ENCODE measurements at places on chromosomes 7 and 10.

DNA sequence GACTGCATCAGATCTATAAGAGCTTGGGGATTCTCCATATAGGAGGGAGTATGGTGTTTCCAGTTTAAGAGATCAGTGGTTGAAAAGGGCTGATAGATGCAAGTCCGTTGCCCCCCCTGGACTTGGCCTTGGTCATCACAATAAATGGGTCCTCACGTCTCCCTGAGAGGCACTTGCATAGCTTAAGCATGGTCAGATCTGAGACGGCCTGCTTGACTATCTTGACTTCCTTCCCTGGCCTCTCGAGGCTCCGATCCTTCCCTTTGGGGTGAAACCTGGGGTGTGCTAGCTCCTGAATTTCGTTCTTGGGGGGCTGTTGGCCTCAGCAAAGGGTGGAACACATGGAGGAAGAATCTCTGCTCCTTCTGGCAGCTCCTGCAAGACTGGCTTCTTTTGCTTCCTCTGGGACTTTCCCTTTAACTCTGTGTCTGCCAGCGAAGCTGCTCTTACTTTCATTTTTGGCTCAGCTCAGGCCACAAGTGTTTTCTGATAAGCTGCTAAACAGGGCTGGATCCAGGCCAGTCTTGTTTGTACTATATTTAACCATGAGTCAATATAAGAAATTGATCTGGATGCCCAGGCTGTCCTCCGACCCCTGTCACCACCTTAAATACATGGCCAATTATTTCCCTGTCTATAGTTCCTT, 11.2 kb upstream of the ZNF485 start:
- DNase-seq, result no peak

- no peak for DNase-seq
Observed at GRCh38 chr10:21954690-21955089, 48.8 kb downstream of the DNAJC1 start.

DNA sequence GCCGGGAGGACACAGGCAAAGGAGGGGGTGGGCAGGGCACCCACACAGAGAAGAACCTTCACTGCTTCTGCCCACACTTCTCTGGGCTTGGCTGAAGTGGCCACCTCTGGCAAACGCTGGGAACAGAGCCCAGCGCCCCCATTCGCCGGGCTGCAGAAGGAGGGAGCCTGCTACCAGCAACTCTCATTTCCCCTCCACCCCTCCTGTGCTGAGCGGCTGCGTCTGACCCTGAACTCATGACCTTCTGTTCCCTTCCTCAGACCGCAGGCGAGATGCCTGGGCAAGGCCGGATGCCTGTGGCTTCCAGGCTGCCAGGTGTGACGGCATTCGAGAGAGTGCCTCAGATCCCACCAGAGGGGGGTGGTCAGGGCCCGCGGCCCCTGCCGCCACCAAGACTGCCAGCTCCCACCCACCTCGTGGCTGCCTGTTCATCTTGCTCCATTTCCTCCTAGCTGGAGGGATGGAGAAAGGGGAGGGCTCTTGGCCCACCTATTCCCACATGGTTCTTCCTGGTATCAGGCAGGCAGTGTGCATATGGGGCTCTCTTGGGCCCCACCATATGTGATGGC, 19.8 kb downstream of the DNAJB12 start:
- DNase-seq, result peak; percentile 81

- DNase-seq, result no peak
Observed at GRCh38 chr7:98998821-98999725, 120.7 kb downstream of the TRRAP start.

- DNase-seq, result no peak
Observed at GRCh38 chr7:90749262-90749661, 153.1 kb downstream of the CDK14 start.

DNA sequence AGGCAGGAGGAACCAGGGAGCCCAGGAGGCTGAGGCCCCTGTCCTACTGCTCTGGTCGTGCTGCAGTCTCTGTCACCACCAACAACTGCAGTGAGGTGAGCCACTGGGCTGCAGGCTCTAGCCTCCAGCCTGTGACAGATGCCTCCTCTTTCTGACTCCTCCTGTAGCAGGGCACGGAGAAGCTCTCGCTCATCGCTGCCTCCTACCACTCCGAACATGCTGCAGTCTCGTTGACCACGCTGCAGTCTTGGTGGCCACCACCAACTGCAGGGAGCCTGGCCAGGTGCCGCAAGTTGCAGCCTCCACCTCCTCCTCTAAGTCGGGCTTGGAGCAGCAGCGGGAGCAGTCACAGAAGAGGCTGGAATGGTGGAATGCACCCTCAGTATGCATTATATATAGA, 22.1 kb upstream of the VOPP1 start:
- DNase-seq, result no peak

- no peak for DNase-seq
Observed at GRCh38 chr7:20417675-20418382, 87.1 kb downstream of the ITGB8 start.

GRCh38 chr10:95284807-95285206, 6.0 kb downstream of the PDLIM1 start:
- DNase-seq, result no peak

- DNase-seq, result no peak
Observed at GRCh38 chr7:77318019-77318418, 98.1 kb downstream of the GSAP start.

GRCh38 chr7:154907651-154908620, 95.0 kb downstream of the PAXIP1 start:
- no peak for DNase-seq

DNA sequence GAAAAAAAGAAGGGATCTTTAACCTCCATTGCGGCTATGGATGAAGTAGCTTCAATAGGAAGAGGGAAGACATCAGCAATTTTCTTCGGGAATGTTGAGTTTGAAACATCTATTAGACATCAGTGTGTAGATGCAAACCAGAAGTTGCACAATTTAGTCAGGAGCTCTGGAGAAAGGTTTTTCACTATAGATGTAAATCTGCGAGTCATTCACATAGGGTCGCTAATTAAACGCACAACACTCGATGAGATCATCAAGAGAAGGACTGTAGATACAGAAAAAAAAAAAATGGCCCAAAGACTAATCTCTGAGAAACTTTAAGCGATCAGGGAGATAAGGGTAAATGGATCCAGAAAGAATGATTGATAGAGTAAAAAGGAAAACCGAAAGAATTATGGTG, 61.7 kb upstream of the TES start:
- no peak for DNase-seq

DNA sequence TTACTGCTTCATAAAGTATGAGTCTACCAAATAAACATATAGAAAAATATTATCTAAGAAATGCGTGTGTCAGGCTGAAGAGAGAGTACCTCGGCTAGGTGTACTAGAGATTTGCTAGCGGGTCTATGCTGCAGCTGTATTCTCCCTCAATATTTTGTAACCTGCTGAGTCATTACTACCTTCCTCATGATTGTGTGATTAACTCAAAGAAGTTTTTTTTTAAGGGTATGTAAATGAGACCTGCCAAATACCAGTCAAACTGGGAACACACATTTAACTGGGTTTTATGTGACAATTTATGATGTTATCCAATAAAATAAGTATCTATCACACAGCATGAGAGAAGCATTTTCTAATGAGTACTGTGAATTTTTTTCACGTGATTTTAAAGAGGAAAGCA, 180.4 kb downstream of the RNF133 start:
- DNase-seq, result no peak

- DNase-seq, result no peak
Observed at GRCh38 chr7:6725003-6725402, 18.3 kb upstream of the ZNF12 start.

- DNase-seq, result no peak
Observed at GRCh38 chr10:91887272-91888076, 21.8 kb downstream of the FGFBP3 start.

- DNase-seq, result no peak
Observed at GRCh38 chr7:148967032-148967372, 61.3 kb downstream of the PDIA4 start.

DNA sequence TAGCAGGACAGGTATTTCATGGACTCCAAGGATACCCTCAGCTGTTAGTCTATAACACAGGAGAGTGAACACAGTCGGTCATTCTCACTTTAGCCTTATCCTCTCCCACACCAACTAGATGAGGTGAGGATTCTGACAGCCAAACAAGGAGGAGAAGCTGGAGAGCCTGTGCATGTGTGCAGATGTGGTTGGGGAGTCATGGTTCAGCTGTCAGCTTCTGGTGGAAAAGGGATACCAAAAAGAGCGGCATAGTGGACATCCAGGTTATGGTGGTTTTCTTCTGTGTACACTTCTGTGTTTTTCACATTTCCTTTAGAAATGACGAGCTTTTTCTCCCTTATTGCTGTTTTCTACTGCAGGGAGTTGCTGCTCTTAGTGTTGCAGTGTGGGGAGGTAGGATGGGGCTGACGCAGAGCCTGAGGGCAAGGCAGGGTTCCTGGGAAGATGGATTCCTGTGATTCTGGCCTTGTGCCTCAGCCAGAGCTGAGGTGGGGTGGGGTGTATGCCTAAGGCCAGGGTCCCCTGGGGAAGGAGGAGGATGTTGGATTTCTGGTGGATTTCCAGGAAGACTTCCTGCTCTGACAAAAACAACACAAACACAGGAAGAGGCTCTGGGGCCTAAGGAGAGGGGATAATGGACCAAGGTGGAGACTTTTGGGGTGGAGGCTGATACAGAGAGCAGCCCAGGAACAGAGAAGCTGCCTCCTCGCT, 26.6 kb downstream of the PLAU start:
- DNase-seq, result no peak

- DNase-seq, result no peak
Observed at GRCh38 chr7:30984359-30985107, 20.8 kb downstream of the GHRHR start.

GRCh38 chr7:158321056-158321700, 266.4 kb downstream of the PTPRN2 start:
- DNase-seq, result no peak

DNA sequence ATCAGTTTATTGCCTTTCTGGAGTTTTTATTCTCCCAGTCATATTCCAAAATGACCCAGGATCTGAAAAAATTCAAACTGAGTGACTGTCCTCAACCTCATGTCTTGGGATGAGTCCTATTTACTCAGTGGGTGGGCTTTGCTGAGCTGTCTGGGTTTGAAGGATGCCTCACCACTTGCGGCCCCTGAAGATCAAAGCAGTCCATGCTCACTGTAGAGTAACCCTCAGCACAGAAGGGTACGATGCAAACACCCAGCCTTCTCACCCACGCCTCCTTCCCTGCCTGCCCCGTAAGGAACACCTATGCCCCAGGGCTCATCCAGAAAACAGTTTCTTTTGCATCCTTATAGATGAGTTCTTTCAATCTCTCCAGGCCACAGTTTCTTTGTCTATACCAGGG, 42.2 kb upstream of the GRB10 start:
- DNase-seq, result no peak

GRCh38 chr10:17056781-17057428, 72.7 kb downstream of the CUBN start:
- no peak for DNase-seq

- no peak for DNase-seq
Observed at GRCh38 chr10:14332903-14333302, 2.2 kb upstream of the FRMD4A start.

GRCh38 chr10:97898429-97898828, 48.8 kb downstream of the GOLGA7B start:
- no peak for DNase-seq

- DNase-seq, result no peak
Observed at GRCh38 chr10:59865101-59865500, 41.3 kb downstream of the CCDC6 start.

GRCh38 chr7:154546946-154547587, 455.9 kb downstream of the PAXIP1 start:
- no peak for DNase-seq
